ENCODE measurements at places on chromosomes 7 and 10.
A peak's percentile ranks its signal among the peaks of the same experiment; 100 is the strongest.

- DNase-seq: no peak
Measured at GRCh38 chr7:31858055-31858454, 171.0 kb downstream of the PPP1R17 start.

- peak; percentile 28 for DNase-seq
Measured at GRCh38 chr10:100728928-100729861, 16.2 kb upstream of the PAX2 start.

DNA sequence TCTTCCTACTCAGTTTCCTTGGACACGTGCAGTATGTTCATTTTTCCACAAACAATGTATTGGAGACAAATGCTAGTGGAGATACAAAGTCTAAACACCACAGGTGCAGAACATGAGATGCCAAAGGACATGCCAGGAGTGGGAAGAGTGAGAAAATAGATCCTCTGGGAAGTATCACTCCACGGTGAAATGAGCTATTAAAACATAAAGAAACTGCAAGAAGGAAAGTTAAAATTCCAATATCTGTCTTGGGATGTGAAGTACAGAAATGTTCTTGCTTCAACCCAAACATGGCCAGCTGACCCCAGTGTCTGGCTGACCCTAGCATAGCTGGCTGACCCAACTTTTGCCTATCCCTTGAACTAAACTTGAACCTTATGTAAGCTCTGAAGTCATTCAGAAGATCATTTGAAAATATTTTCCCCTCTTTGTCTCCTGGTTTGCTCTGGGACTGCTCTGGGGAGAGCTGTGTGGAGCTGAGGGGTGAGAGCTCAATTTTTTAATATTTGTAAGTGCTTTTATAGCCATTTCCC lies 59.5 kb downstream of the FZD1 start:
- DNase-seq: no peak

DNA sequence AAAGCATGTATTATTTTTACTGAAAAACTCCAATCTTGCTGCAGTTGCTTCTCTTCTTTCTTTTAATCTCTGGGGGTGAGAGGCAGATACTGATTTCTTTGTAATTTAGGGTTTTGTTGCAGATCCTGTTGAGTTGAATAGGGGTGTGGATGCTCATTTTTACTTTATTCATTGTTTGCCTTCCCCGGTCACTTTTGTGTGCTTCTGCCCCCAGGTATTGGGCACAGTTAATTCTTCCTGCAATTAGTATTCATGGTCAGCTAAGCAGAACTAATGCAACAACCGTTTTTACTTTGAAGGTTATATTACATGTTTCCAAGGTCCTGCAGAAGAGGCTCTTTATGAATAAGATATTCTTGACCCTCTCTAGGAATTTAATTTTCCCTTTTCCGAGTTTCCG lies 96.4 kb downstream of the BUB3 start:
- no peak for DNase-seq

- no peak for DNase-seq
Measured at GRCh38 chr10:17386616-17387075, 67.7 kb downstream of the ST8SIA6 start.

DNA sequence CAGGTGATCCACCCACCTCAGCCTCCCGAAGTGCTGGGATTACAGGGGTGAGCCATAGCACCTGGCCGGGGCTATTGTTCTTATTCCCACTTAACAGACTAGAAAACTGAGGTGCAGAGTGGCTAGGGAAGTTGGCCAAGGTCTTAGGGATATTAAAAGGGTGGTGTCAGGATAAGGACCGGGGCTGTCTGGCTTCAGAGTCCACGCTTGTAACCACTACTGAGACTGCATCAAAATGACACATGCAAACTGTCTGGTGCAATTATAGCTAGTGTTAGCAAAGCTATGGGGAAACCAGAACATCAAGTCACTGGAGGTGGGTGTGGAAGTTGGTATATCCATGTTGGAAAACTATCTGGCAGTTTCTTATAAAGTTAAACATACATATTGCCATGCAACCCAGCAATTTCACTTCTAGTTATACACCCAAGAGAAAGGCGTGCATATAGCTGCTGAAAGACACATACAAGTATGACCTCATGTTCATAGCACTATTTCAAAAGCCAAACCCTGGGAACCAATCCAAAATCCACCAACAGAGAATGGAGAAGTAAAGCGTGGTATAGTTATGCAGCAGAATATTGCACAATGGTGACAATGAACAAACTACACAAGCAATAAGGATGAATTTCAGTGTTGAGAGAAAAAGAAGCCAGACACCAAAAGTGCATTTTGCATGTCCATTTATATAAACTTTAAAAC lies 33.9 kb upstream of the EEPD1 start:
- no peak for DNase-seq

DNA sequence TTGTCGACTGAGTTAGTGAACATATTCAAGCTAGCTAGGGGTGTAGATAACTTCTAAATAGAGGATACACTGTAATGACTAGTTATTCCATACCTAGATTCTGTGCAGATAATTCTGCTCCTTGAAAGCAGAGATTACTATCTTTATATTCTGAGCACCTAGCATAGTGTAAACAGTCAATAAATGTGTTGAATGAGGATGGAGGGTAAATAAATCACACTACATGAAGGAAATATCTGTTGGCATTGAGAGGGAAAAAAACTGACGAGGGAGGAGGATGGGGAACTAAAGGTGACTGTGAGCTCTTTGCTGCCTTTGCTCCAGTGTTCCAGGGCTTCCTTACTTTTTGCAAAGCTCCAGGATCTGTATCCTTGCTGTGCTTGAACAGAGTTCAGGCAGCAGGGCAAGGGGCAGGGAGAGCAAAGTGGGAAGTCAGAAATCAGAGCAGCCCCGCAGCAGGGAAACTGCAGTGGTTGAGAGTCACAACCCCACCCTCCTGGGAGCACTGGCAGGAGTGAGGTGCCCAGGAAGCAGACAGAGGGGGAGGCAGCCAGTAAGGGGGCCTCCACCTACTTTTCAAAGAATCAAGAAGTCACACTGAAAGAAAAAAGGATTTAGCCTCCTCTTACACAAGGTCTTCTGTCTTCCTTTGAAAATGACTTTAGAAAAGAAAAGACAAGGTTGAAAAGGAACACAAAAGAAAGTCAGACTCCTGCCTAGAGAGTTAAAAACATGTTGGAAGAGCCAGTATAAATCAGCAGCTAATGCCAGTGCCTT lies 71.8 kb upstream of the LRRN3 start:
- no peak for DNase-seq

DNA sequence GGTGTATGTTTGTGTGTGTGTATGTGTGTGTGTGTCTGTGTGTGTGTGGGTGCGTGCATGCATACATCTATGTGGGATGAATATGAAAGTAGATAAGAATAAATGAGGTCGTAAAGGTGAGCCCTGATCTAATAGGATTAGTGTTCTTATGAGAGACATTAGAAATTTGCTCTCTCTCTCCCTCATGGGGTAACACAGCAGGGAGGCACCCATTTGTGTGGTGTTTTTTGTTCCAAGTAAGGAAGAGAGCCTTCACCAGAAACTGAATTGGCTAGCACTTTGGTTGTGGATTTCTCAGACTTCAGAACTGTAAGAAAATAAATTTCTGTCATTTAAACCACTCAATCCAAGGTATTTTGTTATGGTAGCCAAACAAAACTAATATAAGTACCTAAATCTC lies 353.7 kb upstream of the CHRM2 start:
- DNase-seq: no peak

DNA sequence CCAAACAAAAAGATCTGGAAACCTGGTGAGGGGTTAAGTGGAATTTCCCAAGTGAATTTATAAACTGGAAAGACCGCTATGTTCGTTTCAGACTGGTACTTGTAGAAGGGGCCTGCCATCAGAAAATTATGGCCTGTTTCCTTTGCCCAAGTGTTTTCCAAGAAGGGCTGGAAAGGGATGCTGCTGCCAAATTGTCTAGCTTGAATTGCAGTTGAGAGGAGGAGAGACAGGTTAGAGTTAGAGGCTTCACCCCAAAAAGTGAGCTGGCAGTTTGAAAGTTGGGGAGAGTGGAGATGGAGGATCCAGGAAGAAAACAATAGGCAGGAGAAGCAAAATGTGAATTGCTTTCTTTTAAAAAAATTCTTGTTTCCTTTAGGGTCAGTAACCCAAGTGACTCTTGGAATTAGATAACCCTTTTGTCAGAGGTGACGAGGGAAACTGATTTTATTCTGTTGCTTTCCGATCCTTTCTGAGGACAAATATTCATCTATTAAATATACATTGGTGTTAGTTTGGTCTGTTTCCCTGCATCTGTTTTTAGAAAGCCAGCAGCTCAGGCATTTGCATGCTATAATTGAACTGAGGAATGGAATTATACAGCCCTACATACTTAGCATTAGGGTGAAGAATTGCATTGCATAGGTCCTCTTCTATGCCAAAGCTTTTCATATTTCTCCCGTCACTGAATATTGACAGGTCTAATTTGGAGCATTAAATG lies 82.5 kb upstream of the PRR15 start:
- no peak for DNase-seq

GRCh38 chr7:132124575-132124974 lies 451.7 kb downstream of the PLXNA4 start:
- no peak for DNase-seq

- no peak for DNase-seq
Measured at GRCh38 chr10:82190432-82191260, 315.7 kb downstream of the NRG3 start.

- DNase-seq: no peak
Measured at GRCh38 chr7:126185959-126186580, 1066.7 kb downstream of the GRM8 start.

- no peak for DNase-seq
Measured at GRCh38 chr7:156034397-156034796, 222.1 kb upstream of the SHH start.

GRCh38 chr10:20007426-20007825 lies 191.2 kb downstream of the PLXDC2 start:
- no peak for DNase-seq

- peak; percentile 26 for DNase-seq
Measured at GRCh38 chr10:47256751-47257336, 43.2 kb upstream of the GDF10 start.

GRCh38 chr7:11082121-11082520 lies 108.4 kb downstream of the PHF14 start:
- no peak for DNase-seq

DNA sequence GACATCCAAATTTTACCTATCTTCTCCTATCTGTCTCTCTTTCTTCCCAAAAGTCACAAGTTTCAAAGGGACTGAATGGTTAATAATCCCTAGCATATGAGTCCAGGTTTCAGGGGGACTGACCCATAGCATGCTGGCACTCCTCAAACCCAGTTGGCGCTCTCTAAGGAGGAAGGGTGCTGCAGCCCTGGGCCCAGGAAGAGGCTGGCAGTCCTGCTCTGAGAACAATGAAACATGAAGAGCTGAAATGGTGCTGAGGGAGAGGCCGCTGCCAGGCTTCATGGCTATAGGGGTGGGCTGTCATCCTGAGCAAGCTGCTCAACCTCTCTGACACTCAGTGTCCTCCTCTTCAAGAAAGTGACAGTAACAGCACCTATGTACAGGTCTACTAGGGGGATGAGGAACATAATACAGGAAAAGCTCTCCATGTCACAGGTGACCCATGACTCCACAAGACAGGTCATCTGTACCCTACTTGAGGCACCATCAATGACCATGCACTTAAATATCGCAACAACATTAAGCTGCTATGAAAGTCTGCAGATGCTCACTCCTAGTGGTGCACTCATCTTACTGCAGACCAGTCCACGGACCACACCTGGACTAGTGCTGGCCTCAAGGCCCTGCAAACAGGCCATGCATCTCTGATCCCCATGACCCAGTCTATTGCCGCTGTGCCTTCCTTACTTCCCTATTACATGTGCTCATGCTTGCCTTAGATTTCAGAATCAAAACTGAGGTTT lies 17.0 kb downstream of the COBL start:
- no peak for DNase-seq

- DNase-seq: no peak
Measured at GRCh38 chr10:82277591-82277990, 402.6 kb downstream of the NRG3 start.

DNA sequence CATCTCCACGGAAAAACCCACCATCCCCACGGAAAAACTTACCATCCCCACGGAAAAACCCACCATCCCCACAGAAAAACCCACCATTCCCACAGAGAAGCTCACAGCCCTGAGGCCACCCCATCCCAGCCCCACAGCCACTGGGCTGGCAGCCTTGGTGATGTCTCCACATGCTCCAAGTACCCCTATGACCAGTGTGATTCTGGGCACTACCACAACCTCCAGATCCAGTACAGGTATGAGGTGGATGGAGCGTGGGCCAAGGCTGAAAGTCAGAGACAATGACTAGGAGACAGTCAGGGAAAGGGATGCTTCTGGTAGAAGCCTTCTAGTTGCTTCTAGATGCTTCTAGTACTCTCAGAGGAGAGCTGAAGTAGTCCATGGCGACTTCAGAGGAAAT lies 19.6 kb downstream of the ZAN start:
- DNase-seq: no peak

GRCh38 chr10:131065673-131066305 lies 245.7 kb downstream of the TCERG1L start:
- DNase-seq: no peak

DNA sequence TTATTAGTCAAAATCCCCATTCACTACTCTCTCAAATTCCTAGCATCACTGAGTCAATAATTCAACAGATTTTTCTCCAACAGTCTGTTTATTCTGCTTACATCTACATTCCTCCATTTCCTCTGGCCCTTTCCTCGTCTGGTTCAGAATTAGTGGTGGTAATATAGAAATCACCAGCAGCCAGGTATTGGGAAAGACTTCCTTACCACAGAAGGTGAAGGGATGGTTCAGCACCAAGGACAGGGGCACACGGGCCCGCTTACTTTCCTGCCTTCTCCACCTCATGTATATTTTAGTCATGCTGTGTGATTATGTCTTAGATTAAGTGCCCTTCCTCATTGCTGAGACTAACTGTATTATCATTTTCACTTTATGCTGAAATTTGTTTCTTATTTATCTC lies 70.4 kb upstream of the APBB1IP start:
- peak; percentile 28 for DNase-seq

GRCh38 chr10:118041316-118041715 lies 5.4 kb downstream of the RAB11FIP2 start:
- DNase-seq: no peak

GRCh38 chr7:35255443-35256255 lies 1.7 kb upstream of the TBX20 start:
- no peak for DNase-seq

- peak; percentile 30 for DNase-seq
Measured at GRCh38 chr7:151796091-151796870, 80.6 kb downstream of the PRKAG2 start.

DNA sequence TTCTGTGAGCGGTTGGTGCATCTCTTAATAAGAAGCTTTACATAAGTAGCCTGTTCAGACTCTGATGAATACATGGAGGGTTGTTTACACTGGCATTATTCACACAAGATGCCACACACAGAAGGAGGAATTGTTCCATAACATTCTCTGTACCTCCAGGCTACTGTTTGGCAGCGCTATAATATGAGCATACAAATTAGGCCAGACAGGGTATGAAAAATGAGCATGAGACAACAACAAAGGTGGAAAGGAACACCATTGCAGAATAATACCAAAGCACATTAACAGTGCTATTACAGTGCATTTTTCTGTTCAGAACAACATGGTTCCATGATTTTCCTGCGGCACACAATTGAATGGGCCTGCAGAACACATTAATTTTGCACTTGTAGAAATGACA lies 417.2 kb upstream of the C7orf33 start:
- no peak for DNase-seq

All from stimulated activated CD4-positive, alpha-beta T cell treated with anti-CD3 and anti-CD28 coated beads, Interleukin-1b, Interleukin-23, amount 100 ng/mL, for 48 hours (primary cell).